ENCODE measurements at places on chromosomes 16 and 17.

DNA sequence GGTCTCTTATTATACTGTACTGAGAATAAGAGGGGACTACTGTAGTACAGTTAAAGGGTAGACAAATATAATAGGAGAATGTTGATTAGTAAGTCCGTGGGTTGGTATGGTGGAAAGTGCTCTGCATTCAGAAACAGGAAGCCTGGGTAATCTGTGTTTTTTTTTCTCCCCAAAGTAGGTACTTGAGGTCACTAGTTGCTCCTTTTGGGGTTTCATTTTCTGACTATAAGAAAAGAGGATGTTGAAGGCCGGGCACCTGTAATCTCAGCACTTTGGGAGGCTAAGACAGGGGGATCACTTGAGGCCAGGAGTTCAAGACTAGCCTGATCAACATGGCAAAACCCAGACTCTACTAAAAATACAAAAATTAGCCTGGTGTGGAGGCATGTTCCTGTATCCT is 42.0 kb upstream of the MMD start:
- DNase-seq: no peak

DNA sequence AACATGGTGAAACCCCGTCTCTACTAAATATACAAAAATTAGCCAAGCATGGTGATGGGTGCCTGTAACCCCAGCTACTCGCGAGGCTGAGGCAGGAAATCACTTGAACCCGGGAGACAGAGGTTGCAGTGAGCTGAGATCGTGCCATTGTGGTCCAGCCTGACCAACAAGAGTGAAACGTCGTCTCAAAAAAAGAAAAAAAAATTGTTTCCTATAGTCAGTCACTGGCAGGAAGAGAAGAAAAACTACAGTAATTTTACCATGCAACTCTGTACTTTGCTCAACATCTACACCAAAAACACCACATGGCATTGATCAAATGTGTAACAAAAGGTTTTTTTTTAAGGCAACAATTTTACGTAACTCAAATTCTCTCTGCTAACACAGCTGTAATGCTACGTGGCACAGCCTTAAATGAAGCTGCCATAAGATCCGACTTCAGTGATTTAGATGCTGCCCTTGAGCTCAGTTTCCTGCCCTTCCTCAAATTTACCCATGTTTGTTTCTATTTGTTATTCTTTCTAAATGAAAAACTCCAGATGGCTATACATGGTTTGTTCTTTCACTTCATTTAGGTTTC is 40.2 kb downstream of the CNOT1 start:
- DNase-seq: no peak

DNA sequence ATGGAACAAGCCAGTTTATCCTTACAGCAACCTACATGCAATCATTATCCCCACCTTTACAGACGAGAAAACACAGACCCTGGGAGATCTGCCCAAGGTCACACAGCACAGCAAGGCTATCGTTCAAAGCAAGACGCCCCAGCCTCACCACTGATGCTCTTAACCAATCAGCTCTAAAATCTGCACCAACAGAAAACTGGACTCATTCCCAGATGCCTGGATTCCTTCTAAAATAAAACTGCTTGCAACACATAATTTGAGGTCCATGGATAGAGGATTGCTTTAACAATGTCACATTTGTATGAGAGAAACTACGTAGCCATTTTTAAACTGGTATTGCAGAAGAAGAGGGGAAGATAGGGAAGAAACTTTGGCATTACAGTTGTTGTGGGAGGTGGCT is 6.8 kb downstream of the COTL1 start:
- DNase-seq: no peak

DNA sequence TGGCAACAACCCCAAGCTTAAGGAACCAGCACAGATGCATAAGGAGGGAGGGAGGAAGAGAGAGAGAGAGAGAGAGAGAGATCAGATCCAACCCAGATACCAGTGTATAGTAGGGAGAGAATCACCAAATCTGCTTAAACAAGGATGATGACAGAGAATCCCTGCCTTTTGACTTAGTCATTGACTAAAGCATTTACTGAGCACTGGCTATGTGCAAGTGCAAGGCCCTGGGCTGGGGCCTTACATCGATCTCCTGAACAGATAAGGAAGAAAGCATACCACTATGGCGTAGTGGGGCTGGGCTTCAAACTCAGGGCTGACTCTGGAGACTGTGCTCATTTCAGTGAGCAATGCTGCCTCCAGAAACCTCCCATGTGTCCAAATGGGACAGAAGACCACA is 15.8 kb downstream of the TSNAXIP1 start:
- no peak for DNase-seq

DNA sequence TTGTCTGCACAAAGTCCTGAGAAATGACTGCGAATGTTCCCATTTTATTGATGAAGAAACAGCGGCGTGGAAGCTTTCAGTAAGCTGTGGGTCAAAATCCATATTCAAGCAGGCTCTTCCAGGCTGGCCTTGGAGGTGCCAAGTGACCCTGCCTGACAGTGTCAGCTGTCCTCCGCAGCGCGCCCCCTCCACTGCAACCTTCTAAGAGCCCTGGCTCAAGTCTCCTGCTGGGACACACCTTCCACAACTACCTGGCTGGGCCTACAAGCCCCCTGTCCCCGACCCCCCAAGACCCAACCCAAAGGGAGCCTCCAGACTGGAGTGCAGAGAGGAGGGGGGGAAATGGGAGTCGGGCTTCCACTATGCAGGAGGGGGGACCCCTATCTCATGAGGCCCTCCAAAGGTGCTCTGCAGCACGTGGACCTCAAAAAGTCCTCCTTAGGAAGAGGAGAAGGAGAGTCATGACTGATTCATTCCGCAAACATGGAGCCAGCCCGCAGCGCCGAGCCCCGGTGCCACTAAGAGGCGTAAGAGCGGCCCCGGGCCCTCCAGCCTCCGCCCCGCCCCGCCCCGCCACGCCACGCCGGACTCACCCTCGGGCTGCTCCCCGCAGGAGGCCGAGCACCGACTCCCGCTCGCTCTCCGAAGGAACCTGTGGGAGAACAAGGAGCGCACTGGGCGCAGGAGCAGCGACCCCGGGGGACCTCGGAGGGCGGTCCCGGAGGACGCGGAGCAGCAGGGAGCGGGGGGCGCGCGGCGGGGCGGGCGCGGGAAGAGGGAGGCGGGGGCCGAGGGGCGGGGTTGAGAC is 574 bp downstream of the MPP3 start:
- no peak for DNase-seq

GRCh38 chr16:84514295-84514873 is 9.9 kb upstream of the MEAK7 start:
- no peak for DNase-seq

DNA sequence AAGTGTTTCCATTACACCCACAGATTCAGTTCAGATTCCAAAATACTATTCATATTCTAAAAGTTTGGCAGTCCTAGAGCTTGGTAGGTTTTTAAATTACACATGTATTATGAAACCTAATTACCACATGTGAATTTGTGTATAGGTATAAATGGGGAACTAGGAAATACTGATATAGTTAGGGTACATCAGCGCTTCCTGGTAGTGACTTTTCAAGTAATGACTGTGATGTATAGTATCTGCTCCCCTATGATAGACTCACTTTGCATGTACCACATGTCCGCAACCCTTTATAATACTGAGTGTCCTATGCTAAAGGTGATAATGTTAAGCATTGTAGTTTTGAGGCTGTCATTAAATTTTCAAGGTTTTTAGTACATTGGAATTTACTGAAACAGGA is 22.9 kb downstream of the CDK12 start:
- no peak for DNase-seq

DNA sequence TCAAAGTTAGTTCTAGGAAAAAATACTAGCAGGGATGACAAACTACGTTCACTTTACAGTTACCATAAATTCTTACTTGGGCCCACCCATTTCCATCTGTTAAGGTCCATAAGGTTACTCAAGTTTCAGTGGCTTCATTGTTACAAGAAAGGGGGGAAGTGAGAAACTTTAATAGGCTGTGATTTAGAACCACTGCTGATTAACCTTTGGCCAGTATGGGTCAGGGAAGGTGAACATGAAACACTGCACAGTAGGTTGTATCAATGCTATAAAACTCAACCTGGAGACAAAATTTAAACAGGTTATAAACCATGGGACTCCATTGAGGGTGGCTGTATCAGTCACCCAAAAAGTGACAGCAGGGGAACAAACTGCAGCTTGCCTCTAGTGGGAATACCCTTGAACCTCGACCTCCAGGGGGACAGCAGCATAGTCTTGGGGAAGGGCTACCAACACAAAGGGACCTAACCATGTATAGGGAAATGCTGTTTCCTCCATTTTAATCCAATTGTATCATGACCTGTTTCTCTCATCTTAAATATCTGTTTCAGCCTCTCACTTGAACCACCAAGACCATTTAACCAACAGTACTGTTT is 10.4 kb downstream of the PTRH2 start:
- no peak for DNase-seq

- no peak for DNase-seq
Observed at GRCh38 chr17:32124985-32125847, 17.1 kb upstream of the RHOT1 start.

- no peak for DNase-seq
Observed at GRCh38 chr16:47787696-47788095, 326.6 kb downstream of the PHKB start.

DNA sequence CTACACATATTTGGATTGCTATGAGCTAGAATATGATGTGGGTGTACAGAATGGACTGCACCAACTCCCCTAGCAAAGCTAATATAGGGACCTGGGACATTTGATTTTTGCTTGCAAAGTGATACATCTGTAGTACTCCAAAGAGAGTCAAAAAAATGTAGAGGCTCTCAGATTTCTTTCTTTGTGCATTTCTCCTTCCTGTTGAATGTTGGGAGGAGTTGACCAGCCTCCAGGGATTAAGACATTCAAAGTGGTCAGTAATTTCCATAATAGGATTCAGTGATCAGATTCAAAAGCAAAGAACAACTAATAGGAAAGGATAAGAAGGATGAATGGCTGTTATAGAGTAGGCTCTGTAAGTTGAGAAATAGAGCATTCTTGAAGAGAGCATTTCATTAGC is 934.9 kb downstream of the KCNJ2 start:
- DNase-seq: no peak

DNA sequence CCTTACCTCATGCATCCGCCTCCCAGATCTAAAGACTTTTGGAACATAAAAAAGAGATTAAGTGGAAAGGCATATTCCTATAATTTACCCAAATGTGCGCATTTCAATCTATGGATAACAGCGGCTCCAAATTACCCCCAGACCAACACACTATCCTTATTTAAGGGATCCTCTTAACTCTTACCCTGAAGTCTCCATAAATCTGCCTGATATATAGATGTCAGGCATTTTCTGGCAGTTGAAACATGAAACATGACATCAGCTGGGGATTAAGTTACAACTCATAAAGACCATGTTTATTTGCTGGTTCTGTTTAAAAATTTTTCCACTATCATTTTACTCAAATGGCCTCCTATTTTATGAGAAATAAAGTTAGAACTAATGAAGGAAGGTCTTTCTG is 478.5 kb upstream of the SALL1 start:
- DNase-seq: no peak

DNA sequence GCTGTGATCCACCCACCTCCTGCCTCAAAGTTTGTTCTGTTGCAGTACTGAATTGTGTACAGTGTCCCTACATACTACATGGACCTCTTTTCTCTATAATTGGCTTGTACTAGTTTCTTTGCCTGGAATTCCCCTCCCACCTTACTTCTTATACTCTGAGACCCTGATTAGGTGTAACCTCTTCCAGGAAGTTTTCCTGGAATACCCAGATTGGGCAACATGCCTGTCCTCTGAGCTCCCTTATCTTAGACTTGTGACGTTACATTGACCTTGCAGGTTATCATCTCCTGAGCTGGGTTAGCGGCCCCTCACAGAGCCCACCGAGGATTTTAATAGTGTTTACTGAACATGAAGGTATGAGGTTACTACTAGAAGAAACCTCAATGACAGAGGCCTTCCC is 237.0 kb downstream of the ZNF423 start:
- DNase-seq: no peak

- no peak for DNase-seq
Observed at GRCh38 chr17:3635474-3636153, 436 bp downstream of the SHPK start.

- DNase-seq: no peak
Observed at GRCh38 chr17:6657633-6658287, 6.2 kb downstream of the C17orf100 start.

GRCh38 chr17:82734987-82735866 is at the start of gene FN3K:
FN3K (plus strand) TSS chr17:82735615; CDS start chr17:82735637, 22 bp downstream.
- DNase-seq: no peak

GRCh38 chr17:77924757-77925336 is 33.7 kb upstream of the TNRC6C start:
- DNase-seq: no peak

DNA sequence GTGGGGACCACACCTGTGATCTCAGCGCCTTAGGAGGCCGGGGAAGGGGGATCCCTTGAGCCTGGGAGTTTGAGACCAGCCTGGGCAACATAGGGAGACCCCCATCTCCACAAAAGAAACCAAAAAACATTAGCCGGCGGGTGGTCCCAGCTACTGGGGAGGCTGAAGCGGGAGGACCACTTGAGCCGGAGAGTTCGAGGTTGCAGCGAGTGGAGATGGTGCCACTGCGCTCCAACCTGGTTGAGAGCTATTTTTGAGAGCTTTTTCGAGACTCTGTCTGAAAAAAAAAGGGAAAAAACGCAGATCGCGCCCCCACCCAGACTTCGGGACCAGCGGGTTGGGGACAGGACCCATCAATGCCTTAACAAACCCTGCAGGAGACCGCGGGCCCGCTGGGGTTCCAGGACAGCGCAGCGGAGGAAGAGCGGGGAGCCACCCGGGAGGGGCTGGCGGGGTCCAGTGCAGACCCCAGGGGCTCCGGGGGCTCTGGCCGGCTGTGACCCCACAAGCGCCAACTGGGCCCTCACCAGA is 762 bp upstream of the BAIAP3 start:
- DNase-seq: no peak

GRCh38 chr16:11016993-11017392 is 72.6 kb downstream of the CLEC16A start:
- no peak for DNase-seq

- no peak for DNase-seq
Observed at GRCh38 chr17:47837401-47838039, 3.6 kb downstream of the SCRN2 start.

- no peak for DNase-seq
Observed at GRCh38 chr17:65876985-65877384, 314.9 kb downstream of the CEP112 start.

Data from vagina (tissue), 2 donors.